Erythroblast (primary cell): ENCODE measurements at places on chromosomes 3 and 15.
A peak's percentile ranks its signal among the peaks of the same experiment; 100 is the strongest.

DNA sequence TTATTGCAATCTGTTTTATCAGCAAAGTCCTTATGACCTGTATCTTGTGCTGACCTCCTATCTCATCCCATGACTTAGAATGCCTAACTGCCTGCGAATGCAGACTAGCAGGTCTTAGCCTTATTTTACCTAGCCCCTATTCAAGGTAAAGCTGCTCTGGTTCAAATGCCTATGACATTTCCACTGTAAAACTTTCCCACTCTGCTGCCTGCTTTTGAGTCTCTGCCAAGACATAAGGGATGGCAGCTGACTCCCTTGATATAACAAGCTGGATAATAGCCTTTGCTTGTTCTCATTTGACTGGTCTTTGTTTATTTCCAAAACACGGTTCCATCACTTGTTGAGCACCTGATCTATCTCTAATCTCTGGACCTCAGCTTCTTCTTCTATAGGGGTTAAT is 131.9 kb upstream of the STRIT1 start:
- peak; percentile 65 for DNase-seq

DNA sequence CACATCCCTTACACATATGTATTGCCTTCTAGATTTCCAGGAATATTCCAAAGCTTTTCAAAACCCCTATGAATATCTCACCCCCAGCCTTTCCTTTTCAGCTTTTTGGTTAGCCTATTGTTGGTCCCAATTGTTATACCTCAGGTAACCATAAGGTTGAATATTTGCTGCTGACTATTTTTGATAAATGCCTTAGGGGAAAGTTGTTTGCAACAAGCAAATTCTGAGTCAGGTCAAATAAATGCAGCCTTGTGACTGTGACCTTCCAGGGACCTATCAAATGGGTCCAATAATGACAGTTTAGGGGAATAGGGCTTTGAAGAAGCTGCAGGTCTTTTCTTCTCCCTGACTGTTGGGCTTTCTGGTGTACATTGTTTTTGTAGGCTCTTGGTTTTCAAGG is 699.7 kb downstream of the NTRK3 start:
- DNase-seq = no peak

DNA sequence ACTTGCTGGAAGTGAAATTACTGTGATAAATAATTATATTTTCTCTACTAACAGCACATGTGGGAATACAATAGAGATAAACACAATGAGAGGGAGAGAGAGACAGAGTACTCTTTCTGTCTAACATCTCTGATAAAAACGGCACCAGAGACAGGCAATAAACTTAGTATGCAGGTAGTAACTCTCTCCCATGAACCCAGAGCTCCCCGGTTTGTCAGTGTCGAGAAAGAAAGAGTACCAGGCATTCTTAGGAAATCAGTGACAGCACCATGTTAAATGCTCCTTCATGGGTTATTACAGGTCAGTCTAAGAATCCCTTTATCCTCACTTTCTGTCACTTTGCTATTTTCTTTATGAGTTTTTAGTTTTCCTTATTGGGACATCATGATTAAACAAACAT is 110.7 kb upstream of the EPHA3 start:
- no peak for DNase-seq

- no peak for DNase-seq
These were observed 797 bp upstream of the THPO start for GRCh38 chr3:184378651-184379357.

- peak; percentile 68 for DNase-seq
These were observed 541 bp downstream of the RPS27L start for GRCh38 chr15:63156755-63157117.

- DNase-seq = no peak
These were observed 16.0 kb downstream of the ROBO2 start for GRCh38 chr3:77055841-77056341.

- no peak for DNase-seq
These were observed 37.3 kb downstream of the PLSCR2 start for GRCh38 chr3:146432066-146432465.

- DNase-seq = no peak
These were observed 11.6 kb downstream of the ARL6IP5 start for GRCh38 chr3:69096299-69096698.

- DNase-seq = no peak
These were observed 460.2 kb downstream of the OCA2 start for GRCh38 chr15:27638958-27639357.

- no peak for DNase-seq
These were observed 37.6 kb downstream of the ERICH6 start for GRCh38 chr3:150666167-150666566.

- peak; percentile 37 for DNase-seq
These were observed 65.9 kb upstream of the LCTL start for GRCh38 chr15:66631616-66632263.

- no peak for DNase-seq
These were observed 89.4 kb downstream of the PLOD2 start for GRCh38 chr3:146071632-146072031.

DNA sequence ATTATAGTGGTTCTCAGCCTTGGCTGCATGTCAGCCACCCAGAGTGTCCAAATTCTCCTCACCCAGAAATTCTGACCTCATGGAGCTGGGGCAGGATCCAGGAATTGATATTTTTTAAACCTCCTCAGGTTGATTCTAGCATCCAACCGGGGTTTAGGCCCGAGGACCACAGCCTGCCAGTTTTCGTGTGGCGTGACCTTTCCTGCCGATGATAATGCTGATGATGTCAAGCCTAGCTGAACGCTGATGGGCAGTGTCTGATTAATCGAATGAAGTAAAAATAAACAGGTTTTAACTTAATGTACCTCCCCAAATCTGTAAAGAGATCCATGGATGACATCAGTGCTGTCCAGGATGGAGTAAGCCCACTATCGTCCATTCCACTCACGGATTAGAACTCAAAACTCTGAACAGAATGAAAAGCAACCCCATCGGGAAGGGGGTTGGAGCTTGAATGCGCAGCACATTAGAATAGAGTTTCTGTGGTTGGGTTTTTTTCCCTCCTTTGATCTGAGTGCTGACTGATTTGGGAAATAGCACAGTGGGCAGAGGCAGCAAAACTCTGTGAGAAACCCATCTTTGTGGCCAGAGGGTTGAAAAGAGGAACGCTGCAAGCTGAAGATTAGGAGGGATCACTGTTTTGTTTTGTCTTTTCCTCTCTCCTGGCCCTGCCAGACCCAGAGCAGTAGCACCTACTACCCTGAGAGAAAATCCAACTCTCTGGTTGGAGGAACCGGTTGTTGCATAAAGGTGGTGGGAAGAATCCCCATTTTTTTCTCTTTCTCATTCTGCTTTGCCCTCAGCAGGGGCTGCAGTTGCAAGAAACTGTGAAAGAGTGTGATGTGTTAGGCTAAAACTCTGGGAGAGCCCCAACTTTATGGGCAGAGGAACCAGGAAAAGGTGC is 153.9 kb downstream of the APBA2 start:
- DNase-seq = no peak

- DNase-seq = no peak
These were observed 33.5 kb downstream of the ABCC5 start for GRCh38 chr3:183984127-183984740.

DNA sequence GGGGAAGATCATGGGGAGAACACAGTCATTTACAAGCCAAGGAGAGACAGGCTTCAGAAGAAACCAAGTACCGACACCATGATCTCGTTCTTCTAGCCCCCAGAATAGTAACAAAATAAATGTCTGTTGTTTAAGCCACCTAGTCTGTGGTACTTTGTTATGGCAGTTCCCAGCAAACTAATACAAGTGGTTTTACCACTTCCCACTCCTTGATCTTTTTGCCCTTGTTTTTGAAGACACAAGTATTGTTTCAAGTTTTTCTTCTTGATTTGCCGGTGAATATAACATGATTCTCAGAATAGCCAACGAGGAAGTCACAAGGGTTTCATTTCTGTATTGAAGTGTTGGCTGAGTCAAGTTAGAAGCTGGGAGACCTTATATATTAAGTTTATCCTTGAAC is 220.3 kb downstream of the SOX2 start:
- no peak for DNase-seq

DNA sequence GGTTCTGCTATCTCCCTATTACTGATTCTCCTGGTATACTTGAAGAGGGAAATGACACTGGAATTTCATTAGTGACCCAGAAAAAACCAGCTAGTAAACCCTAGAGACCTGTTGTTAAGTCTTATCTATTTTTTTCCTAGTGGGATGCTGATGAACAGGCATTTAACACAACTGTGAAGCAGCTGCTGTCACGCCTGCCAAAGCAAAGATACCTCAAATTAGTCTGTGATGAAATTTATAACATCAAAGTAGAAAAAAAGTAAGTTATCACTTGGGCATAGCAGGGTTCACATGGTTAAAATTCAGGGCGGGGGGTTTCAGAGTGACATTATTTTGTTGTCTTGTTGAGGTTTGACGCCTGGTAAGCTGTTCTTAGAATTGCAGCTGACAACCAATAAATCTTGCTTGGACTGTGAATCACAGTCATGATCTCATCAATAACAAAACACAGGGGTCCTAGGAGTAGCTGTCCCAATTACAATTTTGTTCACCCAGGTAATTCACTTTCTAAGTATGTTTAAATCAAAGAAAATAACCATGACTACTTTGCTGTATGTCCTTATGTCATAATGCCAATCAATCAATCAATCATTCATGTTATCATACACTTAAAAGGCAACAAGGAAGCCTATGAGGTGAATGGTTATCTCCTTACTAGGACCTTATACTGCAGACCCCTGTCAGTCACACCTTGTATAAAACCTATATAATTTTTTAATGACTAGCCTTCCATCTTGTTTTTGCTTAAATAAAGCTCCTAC is 4.6 kb downstream of the SRP14 start:
- no peak for DNase-seq

- no peak for DNase-seq
These were observed 103.4 kb downstream of the GSK3B start for GRCh38 chr3:119990888-119991287.

DNA sequence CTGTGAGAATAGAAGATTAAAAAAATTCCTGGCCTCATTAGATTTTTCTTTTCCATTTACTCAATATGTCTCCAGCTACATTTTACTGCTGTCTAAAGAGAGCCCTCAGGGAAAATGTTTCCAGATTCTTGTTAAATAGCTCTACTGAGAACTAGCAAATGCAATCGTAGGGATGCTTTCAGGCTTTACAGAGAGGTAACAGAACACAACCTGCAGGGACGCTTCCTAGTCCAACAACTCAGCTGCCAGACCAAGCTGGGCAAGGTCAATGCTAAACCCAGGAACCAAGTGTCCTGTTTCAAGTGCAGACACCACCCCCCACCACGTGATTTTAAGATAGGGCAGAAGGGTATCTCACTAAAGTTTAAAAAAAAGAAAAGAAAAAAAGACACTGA is 25.2 kb downstream of the ARHGEF3 start:
- DNase-seq = no peak

GRCh38 chr15:79091204-79091867 is 756 bp upstream of the RASGRF1 start:
- peak; percentile 23 for DNase-seq
